GM04503 (cell line): ENCODE measurements at places on chromosomes 6 and 20.

DNA sequence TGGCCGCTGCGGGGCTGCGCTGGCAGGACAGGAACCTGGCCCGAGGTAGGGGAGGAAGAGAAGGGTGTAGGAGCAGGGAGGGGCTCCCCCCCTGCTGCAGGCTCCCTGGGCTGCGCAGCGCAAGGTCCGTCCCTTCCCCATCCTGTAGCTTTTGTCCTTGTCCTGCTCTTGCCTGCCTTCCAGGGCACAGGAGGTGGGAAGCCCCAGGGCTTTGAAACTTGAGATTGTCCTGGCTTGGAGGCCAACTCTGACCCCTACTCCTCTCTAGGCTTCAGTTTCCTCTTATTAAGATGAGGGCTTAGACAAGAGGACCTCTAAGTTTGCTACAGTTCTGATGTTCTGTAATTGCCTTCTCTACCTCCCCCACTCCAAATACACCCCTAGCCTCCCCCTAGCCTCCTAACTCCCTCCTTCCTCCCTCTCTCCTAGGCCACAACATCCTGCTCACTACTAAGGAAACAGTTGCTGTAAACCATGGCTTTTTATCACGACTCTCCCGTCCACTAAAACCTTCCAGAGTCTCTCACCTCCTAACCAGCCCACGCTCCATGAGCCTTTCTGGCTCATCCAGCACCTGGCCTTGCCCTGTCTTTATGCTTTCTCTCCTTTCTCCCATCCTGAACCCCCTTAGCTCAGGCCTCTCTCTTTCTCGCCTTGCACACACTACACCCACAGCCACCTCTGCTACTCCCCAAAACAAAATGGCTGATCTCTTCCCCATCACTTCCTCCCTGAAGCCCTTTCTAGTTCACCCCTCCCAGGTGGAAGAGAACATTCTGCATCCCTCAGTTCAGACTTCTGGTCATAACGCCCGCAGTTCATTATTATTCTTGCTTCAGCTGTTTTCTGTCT lies 10.2 kb downstream of the UNC5CL start:
- DNase-seq: no peak

DNA sequence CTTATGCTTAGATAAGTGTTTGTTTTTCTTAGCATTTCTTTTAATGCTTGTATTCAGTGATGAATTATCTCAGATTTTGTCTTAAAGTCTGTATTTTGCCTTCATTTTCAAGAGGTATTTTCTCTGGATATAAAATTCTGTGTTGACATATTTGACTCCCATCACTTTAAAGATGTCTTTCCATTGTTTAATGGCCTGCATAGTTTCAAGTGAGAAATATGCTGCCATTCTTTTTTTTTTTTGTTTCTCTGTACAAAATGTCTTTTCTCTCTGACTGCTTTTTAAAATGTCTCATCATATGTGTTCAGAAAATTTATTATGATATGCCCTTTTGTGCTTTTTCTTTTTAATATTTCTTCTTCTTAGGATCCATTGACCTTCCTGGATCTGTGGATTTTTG lies 578.0 kb upstream of the NOX3 start:
- no peak for DNase-seq

- DNase-seq: no peak
Measured at GRCh38 chr6:41576667-41577066, 30.5 kb downstream of the FOXP4 start.

- DNase-seq: no peak
Measured at GRCh38 chr6:169854083-169854725, 102.8 kb downstream of the ERMARD start.

DNA sequence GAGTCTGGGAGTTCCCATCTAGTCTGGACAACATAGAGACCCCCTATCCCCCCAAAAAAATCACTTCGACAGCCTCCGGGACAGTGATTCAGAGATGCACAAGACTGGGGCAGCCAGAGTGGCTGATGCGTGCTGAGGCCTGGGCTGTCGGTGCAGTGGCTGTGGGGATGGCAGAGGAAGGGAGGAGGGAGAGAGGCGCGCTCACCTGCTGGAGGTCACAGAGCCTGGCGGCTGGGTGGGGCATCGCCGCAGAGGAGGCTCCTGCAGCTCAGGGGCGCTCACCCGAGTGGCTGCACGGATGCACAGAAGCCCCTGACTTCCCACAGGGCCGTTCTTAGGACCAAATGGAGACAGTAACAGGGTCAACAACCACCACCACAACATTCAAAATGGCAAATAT lies 182.8 kb downstream of the SMOC2 start:
- no peak for DNase-seq

GRCh38 chr6:124487623-124488431 lies 474.4 kb upstream of the RNF217 start:
- no peak for DNase-seq

DNA sequence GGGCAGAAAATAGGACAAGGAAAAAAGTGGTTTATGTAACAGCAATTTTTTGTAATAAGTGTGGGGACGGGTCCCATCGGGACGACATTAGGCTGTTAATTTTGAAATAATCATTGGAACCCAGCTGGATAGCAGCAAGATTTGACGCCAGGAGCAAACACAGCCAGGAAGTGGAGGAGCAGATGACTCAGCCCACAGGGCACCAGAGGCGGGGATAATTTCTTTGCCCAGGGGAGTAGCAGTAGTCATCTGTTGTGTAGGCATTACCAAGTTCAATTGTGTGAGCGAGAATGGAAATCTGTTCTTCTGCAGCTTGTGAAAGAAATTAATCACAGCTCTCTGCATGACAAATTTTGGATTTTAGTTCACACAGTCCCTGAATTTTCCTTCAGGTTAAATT lies 22.6 kb upstream of the RIN2 start:
- DNase-seq: no peak

DNA sequence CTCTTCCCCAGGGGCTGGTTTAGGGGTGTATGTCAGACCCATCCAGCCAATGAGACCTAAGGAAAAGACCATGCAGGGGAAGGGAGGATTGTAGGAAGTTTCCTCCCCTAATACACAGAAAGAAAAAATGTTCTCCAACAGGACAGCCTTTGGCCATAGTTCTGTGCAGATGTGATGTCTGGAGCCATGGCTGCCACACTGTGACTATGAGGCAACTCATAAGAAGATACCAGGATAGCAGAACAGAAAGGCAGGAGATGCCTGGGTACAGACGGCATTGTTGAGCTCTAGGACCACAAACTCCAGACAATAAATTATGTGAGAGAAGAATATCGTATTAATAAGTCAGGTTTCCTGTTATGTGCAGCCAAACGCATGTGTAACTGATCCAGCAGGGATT lies 156.7 kb downstream of the PREX1 start:
- DNase-seq: no peak

DNA sequence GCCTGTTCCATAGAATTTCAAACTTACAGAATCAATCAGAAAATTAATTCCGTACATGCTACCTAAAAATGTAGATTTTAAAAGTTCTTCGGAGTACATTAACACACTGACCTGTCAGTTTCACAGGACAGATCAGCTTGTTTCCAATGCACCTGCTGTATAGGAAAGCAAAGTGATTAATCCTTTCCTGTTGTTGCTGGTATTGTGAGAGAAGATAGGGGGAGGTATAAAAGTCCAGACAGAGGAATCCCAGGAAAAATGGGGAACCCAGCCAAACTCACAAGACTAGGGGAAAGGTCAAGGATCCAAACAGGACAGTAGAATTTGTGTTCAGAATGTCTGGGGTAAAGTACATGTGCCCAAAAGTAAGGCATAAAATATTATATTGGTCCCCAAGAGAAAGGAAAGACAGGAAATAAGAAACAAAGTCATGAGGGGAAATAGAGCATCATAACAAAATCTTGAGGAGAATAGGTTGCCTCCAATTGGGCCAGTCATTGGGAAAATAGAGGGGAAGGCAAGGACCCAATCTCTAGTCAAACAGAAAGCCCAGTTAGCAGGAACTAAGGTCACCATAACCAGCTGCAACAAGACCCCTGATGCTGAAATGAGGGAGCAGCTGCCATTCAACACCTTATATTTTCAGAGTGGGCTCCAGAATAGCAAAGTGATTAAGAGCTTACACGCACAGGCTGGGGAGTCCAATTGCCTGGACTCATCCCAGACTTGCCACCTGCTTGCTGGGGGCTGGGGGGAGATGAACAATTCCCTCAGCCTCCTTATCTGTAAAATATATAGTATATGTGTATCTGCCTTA lies 10.3 kb downstream of the FILIP1 start:
- DNase-seq: no peak

GRCh38 chr6:140183881-140184280 lies 809.4 kb upstream of the CITED2 start:
- peak; percentile 81 for DNase-seq

- DNase-seq: no peak
Measured at GRCh38 chr6:166351715-166352285, 9.5 kb upstream of the SFT2D1 start.

GRCh38 chr20:3660262-3661059 lies 2.7 kb downstream of the GFRA4 start:
- no peak for DNase-seq

GRCh38 chr20:13302647-13303450 lies 81.8 kb downstream of the ISM1 start:
- no peak for DNase-seq

DNA sequence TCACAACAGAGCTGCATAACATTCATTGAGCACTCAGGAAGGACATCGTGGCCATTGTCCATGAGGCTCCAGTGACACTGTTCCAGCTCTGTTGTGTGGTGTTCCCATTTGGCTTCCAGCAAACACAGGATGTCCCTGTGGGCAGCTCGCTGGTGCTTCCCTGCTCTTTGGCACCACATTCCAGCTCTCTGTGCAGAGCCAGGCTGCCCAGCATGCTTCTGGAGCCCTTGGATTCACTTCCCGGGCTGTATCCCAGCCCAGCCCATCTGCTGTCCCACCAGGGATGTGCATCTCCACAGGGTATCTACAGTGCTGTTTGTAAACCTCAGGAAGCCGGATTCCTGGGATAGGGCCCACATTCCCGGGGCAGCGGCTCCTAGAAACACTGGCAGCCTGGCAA lies 57.2 kb downstream of the CTCFL start:
- no peak for DNase-seq
